Activated CD4-positive, CD25-positive, alpha-beta regulatory T cell treated with anti-CD3 and anti-CD28 coated beads, Interleukin-2, amount 50 U/mL, for 72 hours (primary cell): ENCODE measurements at places on chromosomes 1 and 21.

DNA sequence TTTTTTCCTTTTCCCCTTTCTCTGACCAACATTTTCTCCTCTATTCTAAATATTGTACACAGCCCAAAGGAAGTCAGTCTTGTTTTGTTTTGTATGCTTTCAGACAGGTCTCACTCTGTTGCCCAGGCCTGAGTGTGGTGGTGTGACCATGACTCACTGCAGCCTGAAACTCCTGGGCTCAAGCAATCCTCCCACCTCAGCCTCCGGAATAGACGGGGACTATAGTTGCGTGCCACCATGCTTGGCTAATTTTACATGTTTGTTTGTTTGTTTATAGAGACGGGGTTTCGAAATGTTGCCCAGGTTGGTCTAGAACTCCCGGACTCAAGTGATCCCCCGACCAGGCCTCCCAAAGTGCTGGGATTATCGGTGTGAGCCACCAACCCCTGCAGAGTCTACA lies 72.8 kb downstream of the NRIP1 start:
- no peak for DNase-seq

DNA sequence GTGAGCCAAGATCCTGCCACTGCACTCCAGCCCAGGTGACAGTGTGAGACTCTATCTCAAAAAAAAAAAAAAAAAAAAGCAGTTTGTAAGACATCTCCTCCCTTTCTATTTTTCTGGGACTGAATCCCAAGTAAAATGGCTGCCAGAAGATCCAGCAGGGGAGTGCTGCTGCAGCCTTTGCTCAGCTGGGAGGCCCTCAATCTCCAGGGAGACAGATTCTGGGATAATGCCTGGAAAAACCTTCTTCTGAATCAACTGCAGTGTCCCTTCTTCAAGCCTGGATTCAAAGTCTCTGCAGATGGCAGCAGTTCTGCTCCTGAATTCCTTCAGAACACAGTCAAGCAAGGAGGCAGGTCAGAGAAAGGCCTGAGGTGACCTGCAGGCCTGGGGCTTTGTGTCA lies 191.0 kb upstream of the NRIP1 start:
- DNase-seq, result no peak

DNA sequence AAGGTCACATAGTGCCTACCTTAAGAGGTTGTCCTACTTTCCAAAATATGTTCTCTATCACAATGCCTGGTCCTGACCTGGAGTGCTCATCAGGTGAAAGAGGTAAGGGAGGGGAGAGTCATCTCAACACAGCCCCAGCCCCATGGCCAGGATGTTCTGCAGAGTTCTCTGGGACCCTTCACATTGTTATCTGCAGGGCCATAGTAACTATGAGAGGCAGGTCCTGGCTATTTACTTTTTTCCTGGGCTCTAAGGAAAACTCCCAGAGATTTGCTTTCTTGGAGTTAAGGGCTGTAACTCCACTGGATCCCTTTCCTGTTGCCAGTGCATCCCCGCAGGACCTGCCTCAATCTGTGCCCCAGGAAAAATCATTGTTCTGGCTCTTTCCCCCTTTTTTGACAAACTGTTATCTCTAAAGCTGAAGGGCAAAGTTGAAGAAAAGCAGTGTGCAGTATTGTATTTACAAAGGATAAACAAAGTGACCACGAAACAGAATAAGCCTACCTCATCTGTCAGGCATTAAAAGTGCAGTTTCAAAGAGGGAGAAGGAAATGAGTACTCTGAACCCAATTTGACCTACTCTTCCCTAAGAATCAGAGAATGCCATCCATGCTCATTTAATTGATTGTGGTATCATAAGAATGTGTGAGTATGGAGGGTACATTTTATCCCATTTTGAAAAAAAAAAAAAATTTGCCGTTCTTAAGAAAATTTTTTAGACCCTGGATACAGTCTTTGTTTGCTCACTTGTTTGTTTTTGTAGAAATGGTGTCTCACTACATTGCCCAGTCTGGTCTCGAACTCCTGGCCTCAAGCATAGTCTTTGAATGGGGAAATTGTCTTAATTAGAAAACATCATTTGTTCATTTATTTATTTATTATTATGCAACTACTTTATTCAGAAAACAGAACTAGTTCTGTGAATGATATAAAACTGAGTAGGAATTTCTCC lies 149.6 kb downstream of the RHOU start:
- DNase-seq, result no peak

GRCh38 chr1:182446033-182446669 lies 3.8 kb upstream of the RGSL1 start:
- no peak for DNase-seq

DNA sequence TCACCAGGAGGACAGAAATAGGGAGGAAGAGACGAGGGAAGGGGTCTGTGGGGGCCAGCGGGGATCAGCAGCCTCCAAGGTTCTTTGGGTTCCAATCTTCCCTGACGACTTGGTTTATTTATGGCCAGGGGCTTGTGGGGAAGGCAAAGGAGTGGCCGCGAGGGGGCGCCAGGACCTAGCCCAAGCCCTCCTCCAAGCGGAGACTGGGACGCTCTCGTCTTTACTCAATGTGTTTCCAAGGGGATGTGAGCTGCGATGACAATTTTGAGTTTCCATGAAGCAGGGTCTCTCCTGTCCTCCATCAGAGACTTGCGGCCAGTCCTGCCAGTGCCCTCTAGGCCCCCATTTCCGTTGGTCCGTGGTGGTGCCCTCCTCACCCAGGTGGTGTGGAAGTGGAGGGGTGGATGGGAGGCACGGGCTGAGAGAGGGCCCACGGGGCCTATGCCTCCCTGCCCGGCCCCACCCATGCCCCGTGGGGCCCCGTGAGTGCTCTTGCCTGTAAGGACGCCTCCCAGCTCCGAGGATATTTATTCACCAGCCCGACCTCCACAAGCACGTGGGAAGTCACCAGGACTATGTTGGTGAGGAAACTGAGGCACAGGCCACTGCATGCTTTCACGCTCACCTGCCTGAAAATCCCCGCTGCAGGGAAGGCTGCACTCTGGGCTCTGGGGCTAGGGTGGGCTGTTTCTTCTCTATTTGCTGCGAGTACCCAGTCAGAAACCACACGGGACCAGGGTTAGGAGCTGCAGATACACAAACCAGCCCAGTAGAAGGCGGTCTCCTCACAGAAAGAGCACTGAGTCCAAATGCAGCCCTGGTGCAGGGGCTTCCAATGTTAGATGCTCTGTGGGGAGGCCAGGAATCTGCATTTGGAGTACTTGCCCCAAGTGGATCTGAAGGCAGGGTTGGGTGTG lies 26.5 kb downstream of the DMRTB1 start:
- peak; percentile 74 for DNase-seq

DNA sequence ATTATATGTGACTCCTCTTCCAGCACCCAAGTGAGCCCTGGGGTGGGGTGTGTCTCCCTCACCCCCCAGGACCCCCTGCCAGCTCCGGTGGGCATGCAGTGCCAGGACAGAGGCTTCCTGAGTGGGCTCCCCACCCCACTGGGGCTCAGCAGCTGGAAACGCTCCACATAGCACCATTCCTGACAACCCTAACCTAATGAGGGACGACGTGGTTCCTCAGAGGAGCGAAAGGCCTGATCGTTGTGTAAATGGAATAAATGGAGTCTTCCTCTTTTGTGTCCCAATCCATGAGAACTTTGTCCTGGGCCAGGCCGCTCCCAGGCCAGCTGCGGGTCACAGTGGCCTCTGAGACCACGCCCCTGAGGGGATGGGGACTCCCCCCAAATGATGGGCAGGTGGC lies 1.8 kb upstream of the TSPEAR start:
- DNase-seq, result peak; percentile 17

GRCh38 chr21:44089001-44089911 lies 17.9 kb upstream of the PWP2 start:
- no peak for DNase-seq

- DNase-seq, result no peak
These were observed 7.9 kb upstream of the KAZN start for GRCh38 chr1:14590411-14591180.

DNA sequence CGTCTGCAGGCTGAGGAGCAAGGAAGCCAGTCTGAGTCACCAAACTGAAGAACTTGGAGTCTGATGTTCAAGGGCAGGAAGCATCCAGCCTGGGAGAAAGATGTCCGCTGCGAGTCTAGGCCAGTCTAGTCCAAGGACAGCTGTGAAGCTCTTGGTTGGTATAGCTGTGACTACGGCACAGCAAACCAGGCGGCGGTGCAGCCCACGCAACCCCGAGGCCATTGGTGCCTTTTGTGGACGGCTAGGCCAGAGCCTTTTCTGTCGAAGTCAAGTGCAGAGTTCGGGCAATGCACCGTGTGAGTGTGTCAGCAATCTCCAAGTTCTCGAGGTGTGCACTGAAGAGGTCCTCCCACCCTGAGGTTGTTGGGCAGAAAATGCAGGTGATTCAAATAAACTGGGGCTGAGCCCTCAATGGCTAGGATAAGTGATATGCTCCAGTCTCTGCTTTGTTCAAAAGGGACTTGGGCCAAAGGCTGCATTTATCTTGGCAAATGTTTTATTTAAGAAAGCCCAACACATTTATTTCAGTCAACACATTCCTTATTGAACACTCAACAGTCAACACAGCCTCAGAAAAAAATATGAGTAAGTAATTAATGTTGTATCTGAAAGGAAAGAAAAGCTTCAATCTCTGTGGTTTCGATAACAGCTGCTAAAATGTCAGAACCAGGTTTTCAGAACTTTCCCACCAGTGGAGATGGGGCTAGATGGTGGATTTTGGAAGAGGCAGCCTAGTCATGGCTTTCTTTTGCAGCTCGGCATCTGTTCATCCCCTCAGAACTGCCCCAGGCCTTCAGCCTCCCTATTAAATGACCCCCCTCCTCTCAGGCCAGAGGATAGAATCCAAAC lies 78.1 kb upstream of the COX20 start:
- no peak for DNase-seq
